ENCODE measurements at places on chromosomes 3 and 15. TPM values are rescaled to one million over a fixed set of nuclear protein-coding genes. Genes with fewer than 3 reads are reported as not detected.

Gene AGBL1
- total RNA-seq = not detected

Gene PPP2R3A
- 23.2 TPM for total RNA-seq

Gene NME9
- total RNA-seq = not detected

DNA sequence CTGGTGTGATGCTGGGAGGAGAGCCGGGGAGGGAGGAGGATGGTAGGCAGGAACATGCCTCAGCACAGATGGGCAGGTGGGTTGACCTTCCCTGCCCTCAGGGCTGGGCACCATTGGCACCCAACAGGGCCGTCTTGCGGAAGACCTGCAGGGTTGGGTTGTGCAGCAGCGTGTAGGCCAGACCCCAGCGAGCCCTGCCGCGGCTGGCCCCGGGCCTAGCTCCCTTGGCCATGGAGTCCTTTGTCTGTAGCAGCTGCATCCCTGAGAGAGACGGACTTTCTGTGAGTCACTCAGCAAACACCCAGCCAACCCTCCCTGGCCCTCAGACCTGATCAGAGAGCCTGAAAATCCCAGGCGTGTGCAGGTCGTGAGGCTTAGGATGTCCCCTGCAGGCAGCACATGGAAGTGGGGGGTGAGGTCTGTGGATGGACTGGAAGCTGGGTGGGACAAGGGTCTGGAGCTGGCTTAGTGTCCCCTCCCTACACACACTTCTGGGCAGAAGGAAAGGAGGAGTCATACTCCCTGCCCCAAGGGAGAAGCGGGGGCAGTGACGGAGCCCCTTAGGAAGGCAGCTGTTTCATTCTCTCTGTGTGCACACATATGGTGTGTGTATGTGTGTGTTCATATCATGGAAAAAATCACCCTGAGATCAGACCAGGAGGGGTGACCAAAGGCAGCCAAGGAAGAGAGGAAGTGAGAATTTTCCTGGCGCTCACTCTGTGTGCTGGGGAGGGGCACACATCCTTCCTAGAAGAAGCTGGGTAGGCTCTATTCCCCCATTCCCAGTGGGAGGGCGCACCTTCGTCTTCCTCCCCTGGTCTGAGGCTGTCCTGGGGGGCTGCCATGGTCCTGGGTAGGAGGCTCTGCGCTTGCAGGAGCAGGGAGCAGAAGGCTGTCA, 6.7 kb downstream of the ISLR start:
- peak; percentile 56 for DNase-seq

- no peak for DNase-seq
Measured at GRCh38 chr3:10304905-10305304, 12.2 kb upstream of the GHRL start.

DNA sequence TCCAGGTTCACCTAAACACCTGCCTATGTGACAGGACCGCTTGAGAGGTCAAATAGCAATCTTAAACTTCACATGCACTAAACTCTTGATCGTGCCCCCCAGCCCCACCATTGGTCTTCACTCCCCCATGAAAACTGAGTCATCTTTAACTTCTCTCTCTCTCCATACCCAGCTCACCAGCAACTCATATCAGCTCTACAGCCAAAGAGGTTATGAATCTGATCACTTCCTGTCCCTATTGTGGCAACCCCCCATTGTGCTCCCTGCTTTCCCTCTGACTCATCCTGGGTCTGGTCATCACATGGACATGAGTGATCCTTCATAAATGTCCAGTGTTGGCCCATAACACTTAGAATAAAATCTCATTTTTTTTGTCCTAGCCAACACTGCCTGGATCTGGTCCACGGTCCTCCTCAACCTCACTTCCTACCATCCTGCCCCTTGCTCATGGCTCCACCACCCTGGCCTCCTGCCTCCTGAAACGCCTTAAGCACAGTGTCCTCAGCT, 103.4 kb upstream of the HACD2 start:
- DNase-seq = peak; percentile 88

DNA sequence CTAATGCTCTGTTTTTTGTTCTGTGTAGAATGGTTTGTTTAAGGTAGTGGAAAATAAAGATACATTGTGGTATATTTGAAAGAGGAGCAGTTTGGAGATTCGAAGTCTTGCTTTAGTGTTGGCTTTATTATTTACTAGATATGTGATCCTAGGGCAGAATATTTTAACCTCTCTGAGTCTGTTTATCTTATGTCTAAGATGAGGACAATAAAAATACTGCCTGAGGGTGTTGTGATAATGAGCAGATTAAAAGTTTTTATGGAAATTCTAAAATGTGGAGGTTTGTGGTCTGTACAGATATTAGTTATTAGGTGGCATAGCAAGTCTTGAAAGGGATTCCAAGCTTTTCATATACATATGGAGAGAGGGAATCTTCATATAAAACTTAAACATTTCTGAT, 15.0 kb downstream of the TCF12 start:
- peak; percentile 44 for DNase-seq

- no peak for DNase-seq
Measured at GRCh38 chr3:8279886-8280550, 221.6 kb upstream of the LMCD1 start.

- peak; percentile 99 for DNase-seq
Measured at GRCh38 chr3:111737706-111738086, 121.4 kb upstream of the PHLDB2 start.

DNA sequence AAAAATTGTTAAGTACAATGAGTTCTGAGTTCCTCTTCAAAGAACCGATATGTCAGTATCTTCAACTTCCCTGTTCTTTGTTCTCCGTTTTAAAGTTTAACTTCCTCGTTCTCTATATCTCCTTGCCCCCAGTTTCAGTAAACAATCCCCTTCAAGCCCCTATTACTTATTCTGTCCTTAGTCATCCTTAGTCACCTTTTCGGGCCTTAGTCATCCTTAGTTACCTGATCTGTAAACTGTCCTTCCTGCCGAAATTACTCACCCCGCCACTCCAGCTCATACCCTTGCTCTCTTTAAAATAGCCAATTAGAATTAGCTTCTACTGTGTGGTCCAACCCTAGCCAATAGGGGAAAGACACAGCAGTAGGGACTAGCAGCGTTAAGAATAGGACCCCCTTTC, 1165.6 kb downstream of the NSUN3 start:
- DNase-seq = no peak
